ENCODE measurements at places on chromosomes 1 and 21.

DNA sequence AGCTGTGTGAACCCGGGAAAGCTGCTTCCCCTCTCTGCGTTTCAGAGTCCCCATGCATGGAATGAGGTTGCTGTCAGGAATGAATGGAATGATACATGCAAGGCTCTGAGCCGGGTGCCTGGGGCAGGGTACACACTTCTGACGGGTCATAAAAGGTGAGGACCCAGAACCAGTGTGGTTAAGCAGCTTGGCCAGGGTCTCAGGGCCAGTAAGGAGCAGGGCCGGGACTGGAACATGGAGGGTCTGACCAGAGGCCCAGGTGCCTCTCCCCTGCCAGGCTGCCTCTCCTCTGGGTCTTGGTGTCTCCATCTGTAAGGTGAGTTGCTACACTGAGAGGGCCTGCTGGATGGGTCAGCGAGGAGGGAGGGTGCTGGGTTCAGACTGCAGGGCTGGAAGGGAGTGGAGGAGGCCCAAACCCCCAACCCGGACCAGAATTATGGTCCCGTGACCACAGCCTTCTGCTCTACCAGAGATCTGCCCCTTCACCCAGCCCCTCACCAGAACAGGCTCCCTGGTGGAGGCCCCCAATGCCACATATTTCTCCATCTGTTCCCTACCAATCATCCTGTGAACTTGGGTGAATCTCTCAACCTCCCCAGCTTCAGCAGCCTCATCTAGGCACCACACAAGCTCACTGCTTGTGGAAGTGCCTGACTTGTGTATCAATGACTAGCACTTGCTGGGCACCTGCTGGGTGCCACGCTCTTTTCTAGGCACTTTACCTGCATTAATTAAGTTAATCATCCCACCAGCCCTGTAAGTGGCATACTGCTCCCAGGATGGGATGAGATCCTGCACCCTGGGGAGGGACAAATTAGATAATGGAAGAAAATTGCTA is 16.2 kb upstream of the LRP8 start:
- DNase-seq = no peak

DNA sequence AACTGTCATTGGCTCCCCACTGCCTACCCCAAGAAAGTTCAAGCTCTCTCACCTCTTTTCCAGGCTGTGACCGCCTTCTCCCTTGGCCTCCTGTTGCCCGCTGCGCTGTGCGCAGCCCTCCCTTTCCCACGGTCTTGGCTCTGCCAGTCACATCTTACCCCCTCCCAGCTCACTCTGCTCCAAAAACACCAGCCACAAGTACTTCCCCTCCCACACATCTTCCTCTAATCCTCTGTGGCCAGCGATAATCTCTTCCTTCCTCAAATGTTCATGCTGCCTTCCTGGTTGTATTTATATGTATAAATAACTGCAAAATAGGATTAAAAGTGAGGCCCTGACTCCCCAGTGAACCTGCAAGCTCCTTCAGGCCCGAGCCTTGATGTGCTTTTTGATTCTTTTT is 81.8 kb downstream of the AJAP1 start:
- no peak for DNase-seq

DNA sequence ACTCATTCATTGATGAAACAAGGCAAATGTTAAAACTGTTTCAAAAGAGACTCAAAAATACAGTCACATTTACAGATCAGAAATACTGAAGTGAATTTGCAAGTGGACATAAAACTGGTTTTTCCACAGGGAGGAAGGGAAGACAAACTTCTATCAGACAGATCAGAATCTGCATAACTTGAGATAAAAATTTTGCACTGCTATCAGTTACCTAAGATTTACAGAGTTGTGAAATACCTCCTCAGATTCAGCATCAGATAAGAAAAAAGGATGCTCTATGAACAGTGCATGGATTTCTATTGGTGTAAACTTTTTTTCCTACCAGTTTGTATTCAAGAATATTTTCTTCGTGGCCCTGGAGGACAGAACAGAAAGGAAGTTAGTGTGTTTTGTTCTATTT is 575.4 kb downstream of the RWDD3 start:
- DNase-seq = no peak

DNA sequence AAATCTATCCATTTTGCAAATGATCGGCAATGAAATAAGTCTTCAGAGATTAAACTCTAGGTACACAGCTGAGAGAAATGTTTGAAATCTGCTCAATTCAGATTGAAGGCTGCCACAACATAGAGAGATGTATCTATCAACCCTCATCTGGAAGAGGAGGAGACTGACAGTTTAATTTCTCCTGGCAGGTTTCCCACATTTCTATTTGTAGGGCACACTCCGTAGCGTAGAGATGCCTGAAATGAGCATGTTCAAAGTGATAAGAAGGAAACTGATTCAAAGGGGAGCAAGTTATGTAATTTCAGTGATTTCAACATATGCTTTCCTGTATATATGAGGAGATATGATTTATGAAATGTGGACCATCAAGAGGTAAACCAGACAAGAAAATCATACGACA is 44.1 kb downstream of the NIBAN1 start:
- DNase-seq = no peak

DNA sequence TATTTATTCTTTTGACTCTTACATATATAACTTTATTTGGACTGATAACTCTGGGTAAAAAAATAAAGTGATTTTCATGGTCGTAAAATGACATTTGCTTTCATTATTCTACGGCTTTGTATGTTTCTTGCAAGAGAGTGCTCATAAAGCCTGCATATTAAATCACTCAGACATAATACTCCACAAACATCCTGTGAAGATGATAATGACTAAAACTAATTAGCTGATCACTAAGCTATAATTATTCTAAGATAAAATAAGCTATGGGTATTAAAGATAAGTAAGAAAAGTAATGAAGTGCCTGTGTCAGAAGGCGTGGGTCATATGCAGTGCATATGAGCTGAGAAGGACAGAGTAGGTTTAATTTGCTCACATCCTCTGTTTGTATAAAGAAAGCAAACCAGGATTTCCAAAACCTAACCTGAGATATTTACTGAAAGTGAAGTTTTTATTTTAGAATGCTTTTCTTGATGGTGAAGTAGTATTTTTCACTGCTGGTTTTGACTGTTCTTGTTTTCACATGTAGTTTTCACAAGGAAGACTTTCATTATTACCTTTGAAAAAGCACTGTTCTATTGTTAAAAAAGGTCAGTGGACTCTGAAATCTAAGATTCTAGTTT is 278.8 kb downstream of the AMY1C start:
- no peak for DNase-seq

GRCh38 chr1:242239398-242239797 is 240.5 kb upstream of the MAP1LC3C start:
- DNase-seq = no peak

- peak; percentile 96 for DNase-seq
These were observed 88.2 kb downstream of the PSMG1 start for GRCh38 chr21:39094847-39095579.

GRCh38 chr1:79974659-79975058 is 968.1 kb upstream of the ADGRL4 start:
- DNase-seq = no peak

DNA sequence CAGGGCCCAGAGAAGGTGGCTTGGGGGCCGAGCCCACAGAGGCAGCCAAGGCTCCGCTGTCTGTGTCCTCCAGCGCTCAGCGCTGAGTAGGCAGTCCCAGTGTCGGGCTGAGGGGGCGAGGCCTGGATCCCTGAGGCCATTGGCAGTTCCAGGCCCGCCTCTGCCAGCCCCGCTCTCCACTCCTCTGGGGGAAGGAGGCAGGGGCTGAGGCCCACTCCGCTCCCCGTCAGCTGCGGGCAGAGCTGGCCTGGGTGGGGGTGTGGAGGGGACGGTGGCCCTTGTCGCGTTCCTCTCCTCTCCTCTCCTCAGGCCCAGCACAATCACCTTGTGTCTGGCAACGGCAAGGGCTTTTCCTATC is 132.8 kb downstream of the CASZ1 start:
- no peak for DNase-seq

DNA sequence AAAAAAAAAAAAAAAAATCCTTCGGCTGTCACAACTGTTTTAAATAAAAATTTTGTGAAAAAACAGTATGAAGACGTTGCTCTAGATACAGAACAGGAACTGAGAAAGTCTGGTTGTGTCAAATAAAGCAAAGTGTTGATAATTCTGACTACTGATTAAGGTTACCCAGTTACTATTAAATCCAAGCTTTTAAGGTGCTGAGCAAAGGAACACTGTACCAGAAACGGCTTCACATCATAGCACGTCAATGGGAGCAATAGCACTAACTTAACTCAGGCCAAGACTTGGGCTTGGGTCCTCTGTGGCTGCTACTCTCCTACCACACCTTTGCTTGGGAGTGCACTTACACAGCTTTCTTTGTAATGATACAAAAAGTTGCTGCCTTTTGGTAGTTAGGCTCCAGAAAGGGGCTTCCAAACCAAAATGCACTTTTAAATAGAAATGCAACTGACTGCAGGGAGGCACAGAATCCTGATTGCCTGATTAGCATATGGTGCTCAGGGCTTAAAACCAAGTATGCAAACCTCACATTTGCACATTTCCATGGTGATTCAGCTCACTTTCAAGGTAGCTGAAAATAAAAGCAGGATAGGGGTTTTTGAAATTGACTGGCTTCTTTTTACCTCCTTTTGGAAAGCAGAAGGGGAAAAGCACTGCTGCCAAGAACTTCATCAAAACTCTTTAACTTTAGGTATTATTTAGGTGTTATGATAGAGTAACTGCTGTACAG is 6.3 kb downstream of the MCL1 start:
- DNase-seq = no peak

DNA sequence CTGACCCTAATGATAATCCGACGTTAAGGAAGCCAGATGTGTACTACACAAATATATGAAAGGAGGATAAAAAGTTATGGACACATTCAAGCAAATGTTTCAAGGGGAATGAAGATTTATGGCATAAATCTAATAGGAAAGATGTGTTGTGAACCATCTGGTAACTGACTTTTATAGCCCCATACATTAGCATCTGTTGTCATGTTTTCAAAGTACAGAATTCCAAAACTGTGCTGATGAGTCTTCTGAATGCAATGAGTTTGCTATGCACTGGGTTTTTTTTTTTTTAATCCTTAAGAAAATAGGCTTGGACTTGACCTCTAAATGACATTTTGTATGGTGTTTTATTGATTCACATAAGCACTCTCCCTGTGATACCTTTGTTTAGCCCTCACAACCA is 158.5 kb upstream of the ESRRG start:
- no peak for DNase-seq

- peak; percentile 35 for DNase-seq
These were observed 70.9 kb downstream of the RERE start for GRCh38 chr1:8746554-8746953.

GRCh38 chr21:44648557-44649311 is 2.5 kb downstream of the KRTAP10-11 start:
- no peak for DNase-seq

DNA sequence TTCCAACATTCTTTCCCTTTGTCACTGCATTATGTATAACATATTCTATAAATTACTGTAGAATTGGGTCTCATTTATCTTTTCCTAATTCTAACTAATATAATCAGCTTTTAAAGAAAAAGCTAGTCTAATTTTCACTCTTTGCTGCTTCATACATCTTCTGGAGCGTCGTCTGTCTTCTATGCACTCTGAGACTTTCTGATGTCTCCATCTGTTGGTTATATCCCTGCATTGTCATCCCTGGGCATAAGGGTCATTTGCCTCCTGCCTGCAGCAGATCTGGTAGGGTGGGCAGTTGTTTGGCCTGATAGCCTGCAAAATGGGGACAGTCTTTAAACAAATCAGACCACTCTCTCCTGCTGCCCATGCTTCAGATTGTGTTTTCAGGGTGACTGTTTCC is 40.8 kb upstream of the DYNLT5 start:
- DNase-seq = no peak

DNA sequence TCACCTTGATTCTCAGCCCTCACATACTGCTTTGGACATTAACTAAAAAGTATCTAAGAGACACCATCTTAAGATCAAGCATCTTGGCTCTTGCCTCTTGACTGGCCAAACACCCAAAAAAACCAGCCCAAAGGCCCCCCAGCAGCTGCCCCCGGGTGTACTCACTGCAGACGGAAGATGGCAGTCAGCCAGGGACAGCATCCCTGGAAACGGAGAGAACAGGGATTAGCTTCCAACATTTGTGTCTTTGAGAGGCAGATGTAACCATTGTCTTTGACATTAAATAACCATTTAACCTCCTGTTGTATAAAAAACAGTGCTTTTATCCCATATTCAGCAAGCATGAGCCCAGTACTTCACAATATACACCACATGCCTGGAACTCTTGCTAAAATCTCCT is 11.3 kb downstream of the TMEM63A start:
- DNase-seq = no peak

DNA sequence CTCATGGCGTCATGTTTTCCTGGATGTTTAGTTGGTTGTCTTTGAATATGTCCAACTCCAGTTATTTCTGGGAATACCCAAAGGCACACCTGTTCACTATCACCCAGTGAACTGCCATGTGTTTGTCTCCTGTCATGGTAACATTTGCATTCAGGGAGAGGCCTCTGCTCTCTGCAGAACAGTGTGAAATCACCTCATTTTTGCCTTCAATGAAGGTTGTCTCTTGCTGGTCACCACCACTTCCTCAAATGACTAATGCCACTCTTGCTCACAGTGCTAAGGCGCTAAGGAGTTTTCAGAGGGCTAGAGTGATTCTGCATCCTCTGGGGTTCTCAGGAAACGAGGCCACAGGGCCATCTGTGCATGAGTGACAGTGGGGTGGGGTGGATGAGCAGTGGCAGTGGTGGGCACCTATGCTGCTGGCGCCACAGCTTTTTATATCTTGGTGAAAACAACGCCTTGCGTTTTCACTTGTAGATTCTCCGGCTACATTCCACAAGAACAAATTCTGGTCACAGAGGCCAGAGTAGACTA is 60.0 kb upstream of the ATP5PO start:
- peak; percentile 45 for DNase-seq

GRCh38 chr1:57835620-57836019 is 411.8 kb upstream of the DAB1 start:
- DNase-seq = no peak

- DNase-seq = no peak
These were observed 43.6 kb downstream of the LRRN2 start for GRCh38 chr1:204641936-204642335.

- no peak for DNase-seq
These were observed 167.5 kb downstream of the NTMT2 start for GRCh38 chr1:170313306-170313705.

DNA sequence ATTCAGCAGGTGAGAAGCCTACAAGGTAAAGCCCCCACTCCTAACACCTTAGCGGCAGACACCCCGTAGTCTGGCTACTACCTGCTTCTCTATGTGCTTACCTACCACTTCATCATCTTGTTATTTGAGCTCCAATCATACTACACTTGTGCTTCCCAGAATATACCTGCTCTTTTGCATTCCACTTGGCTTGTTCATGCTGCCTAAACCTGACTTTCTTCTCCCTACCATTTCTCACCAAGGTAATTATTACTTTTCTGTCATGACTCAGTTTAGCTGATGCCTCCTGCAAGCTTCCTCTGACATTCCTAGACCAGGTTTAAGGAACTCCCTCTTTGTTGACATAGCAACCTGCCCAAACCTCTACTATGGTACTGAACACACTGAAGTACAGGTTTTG is 495.6 kb upstream of the C1orf87 start:
- no peak for DNase-seq

- DNase-seq = peak; percentile 12
These were observed 788.4 kb upstream of the PRMT6 start for GRCh38 chr1:106268070-106268469.

- peak; percentile 64 for DNase-seq
These were observed 37.8 kb downstream of the SGIP1 start for GRCh38 chr1:66571789-66572188.

GRCh38 chr1:17239420-17239819 is 9.5 kb upstream of the PADI3 start:
- peak; percentile 96 for DNase-seq

- no peak for DNase-seq
These were observed 86.2 kb downstream of the KCND3 start for GRCh38 chr1:111903148-111903870.

- DNase-seq = no peak
These were observed 3.5 kb upstream of the CD244 start for GRCh38 chr1:160866001-160866694.

Data from astrocyte (in vitro differentiated cells and primary cell).